ENCODE measurements at places on chromosomes 3 and 15.
A peak's percentile ranks its signal among the peaks of the same experiment; 100 is the strongest.

DNA sequence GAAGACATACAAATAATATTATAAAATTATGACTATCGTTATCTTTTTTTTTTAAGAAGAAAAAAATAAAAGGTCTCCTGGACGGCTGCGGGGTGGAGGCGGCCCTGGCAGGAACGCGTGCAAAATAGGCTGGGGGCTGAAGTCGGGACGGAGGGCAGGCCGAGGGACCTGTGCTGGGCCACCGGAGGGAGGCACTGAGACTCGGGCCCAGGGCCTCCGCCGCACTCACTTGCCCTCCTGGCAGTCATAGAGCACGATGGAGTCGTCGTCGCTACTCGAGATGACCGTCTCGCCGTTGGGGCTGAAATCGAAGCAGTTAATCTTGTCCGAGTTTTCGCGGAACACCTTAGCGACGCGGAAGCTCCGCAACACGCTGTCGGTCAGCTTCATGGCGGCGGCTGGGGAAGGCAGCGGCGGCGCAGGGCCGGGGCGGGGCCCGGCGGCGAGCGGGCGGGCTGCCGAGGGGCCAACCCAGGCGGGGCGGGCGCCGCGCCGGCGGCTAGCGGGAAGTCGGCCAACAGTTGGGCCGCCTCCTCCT, 408 bp downstream of the WDR82 start:
- DNase-seq: no peak

- no peak for DNase-seq
Measured at GRCh38 chr15:61830536-61831330, 229.5 kb downstream of the VPS13C start.

GRCh38 chr3:192718156-192718555, 9.2 kb downstream of the FGF12 start:
- DNase-seq: no peak

DNA sequence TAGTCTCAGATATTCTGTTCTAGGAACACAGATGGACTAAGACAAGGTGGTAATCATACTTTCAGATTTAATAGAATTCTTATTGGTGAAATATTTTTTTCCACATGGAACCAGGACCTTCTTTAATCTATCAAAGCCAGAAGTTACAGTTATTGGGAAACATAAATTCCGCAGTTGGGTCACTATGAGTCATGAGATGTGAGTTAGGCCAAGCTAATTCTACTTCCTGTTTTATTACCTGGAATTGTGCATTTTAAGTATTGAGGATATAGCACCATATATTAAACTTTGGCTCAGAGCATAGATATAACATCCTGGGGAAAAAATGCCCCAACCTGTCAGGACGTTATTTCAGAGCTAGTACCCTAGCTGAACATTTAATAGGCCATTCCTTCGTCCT, 96.4 kb upstream of the P3H2 start:
- no peak for DNase-seq

- DNase-seq: no peak
Measured at GRCh38 chr15:41727143-41727542, 47.1 kb upstream of the MAPKBP1 start.

GRCh38 chr3:43023066-43023465, 44.0 kb downstream of the GASK1A start:
- DNase-seq: no peak

- DNase-seq: no peak
Measured at GRCh38 chr3:71659864-71660591, 65.2 kb downstream of the EIF4E3 start.

DNA sequence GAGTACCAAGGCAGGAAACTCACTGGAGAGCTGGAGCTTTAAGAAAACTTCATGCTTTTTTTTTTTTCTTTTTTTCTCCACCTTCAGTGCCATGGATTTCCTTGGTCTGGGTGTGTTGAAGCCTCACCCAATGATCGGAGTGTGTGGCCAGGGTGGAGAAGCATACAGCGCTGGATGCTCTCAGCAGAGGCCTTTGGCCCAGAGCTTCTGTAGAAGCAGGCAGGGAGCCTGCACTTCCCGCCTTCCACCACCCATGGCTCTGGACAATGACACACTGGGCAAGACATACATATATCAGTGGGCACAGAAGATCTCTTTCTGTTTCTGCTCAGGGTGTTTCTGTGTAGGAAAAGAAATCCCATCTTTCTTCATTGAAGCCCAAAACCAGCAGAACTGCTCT, 55.8 kb upstream of the ACAD9 start:
- DNase-seq: no peak

DNA sequence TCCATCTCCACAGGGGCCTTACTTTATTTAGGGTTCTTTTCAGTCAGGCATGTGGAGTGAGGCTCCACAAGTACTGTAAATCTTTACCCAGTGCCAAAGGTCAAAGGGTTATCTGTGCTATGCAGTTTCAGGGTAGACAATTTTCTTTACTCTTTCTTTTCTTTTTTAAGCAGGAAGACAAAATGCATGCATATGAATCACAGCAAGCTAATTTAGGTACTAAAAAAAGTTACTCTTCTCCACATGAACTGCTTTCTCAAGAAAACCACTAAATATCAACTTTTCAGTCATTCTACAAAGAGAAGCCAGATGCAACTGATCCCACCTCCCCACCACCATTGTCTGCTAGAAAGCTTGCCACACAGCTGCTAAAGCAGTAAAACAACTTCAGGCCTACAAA, 73.3 kb upstream of the PYGO1 start:
- no peak for DNase-seq

DNA sequence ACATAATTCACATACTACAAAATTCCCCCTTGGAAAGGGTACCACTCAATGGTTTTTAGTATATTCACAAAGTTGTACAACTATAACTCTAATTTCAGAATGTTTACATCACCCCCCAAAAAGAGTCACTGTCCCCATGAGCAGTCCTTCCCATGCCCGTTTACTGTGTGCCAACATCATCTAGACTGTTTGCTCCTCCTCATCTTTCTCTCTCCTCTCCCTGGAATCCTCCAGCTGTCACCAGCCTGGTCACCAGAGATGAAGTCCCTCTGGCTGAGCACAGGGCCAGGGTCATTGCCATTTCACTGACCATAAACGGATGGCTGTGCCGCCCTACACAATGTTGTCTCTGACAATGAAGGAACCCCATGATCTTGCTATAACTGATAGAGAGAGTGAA, 45.2 kb downstream of the C2CD4B start:
- DNase-seq: no peak

- no peak for DNase-seq
Measured at GRCh38 chr3:5750091-5750490, 562.6 kb downstream of the EDEM1 start.

GRCh38 chr3:126149960-126150515, 30.3 kb downstream of the ALDH1L1 start:
- no peak for DNase-seq

- DNase-seq: no peak
Measured at GRCh38 chr3:7160689-7161088, 299.8 kb downstream of the GRM7 start.

- no peak for DNase-seq
Measured at GRCh38 chr3:60579734-60580133, 671.5 kb downstream of the FHIT start.

- no peak for DNase-seq
Measured at GRCh38 chr15:68258692-68259091, 18.9 kb upstream of the FEM1B start.

GRCh38 chr3:172511783-172512762, 11.2 kb downstream of the TNFSF10 start:
- no peak for DNase-seq

- DNase-seq: no peak
Measured at GRCh38 chr3:175865724-175866123, 1006.6 kb downstream of the NAALADL2 start.

GRCh38 chr3:178369811-178370210, 166.4 kb upstream of the KCNMB2 start:
- DNase-seq: no peak

GRCh38 chr3:117495620-117496019, 786.0 kb downstream of the TUSC7 start:
- DNase-seq: no peak

GRCh38 chr3:30819067-30819798, 75.2 kb downstream of the GADL1 start:
- DNase-seq: no peak

DNA sequence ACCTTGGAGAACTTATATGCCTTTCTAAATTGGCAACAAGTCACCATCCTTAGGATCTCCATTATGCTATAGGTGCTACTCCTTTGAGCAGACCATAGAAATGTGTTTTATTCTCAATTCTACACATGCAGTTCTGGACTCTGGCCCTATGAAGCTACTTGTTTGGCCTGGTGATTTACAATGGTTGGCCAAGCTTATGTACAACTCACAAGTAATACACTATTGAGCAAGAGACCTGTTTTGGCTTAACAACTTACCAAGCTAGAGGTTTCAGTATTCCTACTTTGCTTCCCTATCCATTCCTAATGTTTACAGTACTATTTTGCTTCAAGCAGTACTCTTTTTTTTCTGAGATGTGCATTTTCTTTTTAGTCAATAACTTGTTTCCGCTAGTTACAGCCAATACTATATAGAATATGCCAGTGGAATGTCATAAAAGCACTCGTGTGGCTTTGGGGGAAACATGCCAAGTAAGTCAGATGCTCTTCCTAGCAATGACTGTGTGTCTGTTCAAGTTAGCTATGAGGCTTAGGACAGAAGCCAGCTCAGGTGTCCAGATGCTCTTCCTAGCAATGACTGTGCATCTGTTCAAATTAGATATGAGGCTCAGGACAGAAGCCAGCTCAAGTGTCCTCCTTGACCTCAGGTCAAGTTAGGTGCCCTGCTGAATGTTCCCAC, 174.9 kb upstream of the SEMA6D start:
- no peak for DNase-seq

DNA sequence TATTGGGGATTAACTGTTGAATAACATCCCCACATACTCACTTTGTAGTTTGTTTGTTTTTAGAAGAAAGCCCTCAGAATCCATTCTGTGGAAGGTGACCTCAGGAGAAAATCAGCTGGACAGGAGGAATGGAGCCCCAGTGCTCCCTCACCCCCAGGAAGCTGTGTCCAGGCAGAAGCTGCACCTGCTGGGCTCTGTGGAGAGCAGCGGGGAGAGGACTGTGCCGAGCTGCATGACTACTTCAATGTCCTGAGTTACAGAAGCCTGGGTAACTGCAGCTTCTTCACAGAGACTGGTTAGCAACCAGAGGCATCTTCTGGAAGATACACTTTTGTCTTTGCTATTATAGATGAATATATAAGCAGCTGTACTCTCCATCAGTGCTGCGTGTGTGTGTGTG, 14.0 kb downstream of the TIGIT start:
- no peak for DNase-seq

DNA sequence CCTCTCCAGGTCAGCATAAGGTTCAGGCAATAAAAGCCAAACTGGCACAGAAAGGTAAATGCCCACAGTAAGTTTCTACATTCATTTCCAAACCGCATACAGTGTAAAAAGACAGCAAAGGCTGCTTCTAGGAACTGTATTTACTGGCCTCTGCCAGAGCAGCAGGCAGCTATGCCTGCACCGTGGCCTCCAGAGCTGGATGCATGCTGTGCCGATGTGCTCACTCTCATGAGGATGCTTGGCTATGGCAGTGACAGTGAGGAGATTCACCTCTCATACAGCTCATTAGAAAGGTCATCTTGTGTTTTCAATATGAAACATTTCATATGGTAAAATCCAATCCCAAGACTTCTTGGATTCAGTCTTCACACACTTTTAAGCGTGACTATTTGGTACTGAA, 50.3 kb downstream of the UBP1 start:
- no peak for DNase-seq

DNA sequence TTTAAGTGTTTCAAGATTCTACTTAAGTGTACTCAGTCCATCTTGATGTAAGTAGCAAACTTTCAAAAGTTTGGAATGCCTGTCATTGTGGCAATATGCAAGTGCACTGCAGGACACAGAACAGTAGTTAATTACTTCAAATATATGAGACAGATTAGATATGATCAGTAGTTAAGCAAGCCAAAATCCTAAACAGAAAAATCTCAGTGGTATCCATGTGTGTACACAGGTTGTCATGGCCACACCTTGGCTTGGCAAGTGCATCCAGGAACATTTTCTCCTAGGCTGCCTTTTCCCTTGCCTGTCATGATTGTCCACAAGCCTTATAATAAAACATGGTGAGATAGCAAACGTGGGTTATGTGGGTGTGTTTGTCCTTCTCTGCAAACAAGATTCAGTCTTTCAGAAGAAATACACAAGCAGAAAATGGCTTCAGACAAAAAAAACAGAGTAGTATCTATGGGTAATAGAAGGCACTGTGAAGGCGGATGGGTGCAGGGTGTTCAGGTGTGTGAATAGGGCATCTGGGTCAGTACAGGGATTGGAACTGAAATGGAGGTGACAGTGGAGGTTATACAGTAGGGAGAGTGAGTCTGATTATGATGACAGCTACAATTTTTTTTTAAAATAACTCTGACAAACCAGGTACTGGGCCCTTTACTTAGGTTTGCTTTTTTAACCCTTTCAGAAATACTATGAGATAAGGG, 229.0 kb upstream of the LRIG1 start:
- no peak for DNase-seq

- DNase-seq: no peak
Measured at GRCh38 chr3:17349093-17349492, 393.3 kb downstream of the TBC1D5 start.

DNA sequence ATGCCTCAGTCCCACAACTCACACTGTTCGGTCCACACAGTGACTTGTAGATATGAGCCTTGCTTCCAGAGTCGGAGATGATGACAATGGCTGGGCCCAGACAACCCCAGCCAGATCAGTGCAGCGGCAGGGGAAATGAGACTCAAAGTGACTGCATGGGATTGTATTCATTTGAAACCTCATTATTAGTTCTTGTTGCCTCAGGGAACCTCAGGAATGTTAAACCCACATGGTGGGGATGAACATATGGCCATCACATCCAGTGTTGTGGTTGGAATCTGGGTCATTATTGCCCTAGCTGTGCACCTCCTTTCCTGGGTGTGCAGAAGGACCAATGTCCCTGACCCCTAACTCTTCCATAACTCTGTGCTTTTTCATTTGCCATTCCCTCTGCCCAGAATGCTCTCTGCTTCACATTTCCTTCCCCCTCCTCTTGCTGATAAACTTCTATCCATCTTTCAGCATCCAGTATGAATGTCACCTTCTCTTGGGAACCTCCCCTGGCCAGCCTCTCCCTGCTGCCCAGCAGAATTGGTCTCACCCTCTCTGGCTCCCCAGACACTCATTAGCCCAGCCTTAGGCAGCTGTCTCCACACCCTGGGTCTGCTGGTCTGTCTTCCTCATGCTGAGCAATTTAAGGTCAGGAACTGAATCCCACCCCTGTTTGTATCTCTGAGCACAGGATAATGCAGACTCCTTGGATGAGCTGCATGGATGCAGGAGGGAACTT, 67.0 kb upstream of the TNFAIP8L3 start:
- no peak for DNase-seq

DNA sequence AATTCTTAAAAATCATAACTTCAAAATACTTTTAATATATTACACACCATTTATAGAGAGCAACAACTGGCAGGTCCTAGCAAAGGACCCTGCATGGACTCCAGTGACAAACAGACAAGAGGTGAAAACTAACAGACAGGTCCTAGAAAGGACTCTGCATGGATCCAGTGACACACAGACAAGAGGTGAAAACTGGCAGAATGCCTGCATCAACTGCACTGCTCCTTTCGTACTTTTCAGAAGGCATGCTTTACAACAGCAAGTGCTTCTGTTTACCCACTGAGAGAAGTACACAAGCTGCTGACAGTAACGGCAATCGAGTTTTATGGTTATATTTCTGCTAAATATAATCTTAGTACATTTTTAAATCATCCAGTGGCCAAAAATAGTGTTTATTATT, 24.3 kb upstream of the GP5 start:
- DNase-seq: peak; percentile 57

All from NCI-H774 (cell line).